H1 (cell line): ENCODE measurements at places on chromosomes 3 and 15. TPM values are rescaled to one million over a fixed set of nuclear protein-coding genes. Genes with fewer than 3 reads are reported as not detected.
A peak's percentile ranks its signal among the peaks of the same experiment; 100 is the strongest.

GRCh38 chr15:68279779-68280753, 2.5 kb downstream of the FEM1B start:
- H3K4me3 ChIP-seq, result peak overlapping the region; percentile 36; the same call in 1 of the 2 replicates
- H3K4me1 ChIP-seq, result peaks cover 13% of the 10 kb centered on the region; the same call in 1 of the 2 replicates
- DNase-seq, result no peak

GRCh38 chr15:53295574-53295973, 463.9 kb downstream of the WDR72 start:
- no peaks in the 10 kb centered on the region for H3K4me1 ChIP-seq
- H3K27me3 ChIP-seq, result no peaks in the 10 kb centered on the region
- H3K27ac ChIP-seq, result no peak overlapping the region
- DNase-seq, result no peak
- no peaks in the 10 kb centered on the region; the same call in 1 of the 2 replicates for H3K36me3 ChIP-seq

The DGKG gene
- 0.13 and 0.48 TPM in 2 replicates for polyA plus RNA-seq

DNA sequence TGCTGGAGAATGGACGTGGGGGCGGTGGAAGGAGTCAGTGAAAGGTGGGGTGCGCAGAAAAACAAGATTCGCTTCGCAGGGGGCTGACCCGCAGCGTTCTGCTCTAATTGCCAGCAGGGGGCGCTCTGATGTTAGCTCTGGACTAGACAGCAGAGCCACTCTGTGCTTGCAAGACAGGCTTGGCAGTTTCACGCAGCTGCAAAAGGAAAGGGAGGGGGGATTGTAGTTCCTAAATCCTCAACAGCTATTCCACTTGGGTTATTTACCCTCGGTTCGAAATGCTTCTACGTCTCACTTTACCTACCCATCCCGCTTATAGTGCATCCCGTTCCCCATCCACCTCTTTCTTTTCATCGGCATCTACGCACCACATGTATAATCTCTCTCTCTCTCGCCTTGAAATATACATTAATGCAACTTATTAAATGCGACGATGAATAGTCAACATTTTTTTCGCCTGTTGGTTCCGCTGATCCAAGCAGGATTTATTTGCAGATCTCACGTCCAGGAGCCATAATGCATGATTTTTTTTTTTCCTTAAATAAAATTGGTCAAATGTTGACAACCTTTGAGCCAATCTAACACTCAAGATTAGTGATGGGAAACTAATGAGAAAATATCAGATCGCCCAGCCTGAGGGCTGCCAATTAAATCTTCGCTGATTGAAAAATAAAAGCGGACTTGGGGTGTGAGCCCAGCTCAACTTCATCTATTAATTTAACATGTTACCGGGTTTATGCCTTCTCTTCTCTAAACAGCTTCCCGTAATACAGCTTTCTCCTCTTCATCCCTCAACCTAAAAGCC, 216.4 kb downstream of the MEIS2 start:
- H3K4me1 ChIP-seq, result peaks cover 26% of the 10 kb centered on the region
- DNase-seq, result no peak
- H3K27ac ChIP-seq, result no peak overlapping the region
- no peaks in the 10 kb centered on the region for H3K36me3 ChIP-seq
- H3K4me3 ChIP-seq, result peak overlapping the region; percentile 45
- peaks cover 100% of the 10 kb centered on the region for H3K27me3 ChIP-seq

The NEO1 gene
- 36.0 and 36.1 TPM in 2 replicates for polyA plus RNA-seq

DNA sequence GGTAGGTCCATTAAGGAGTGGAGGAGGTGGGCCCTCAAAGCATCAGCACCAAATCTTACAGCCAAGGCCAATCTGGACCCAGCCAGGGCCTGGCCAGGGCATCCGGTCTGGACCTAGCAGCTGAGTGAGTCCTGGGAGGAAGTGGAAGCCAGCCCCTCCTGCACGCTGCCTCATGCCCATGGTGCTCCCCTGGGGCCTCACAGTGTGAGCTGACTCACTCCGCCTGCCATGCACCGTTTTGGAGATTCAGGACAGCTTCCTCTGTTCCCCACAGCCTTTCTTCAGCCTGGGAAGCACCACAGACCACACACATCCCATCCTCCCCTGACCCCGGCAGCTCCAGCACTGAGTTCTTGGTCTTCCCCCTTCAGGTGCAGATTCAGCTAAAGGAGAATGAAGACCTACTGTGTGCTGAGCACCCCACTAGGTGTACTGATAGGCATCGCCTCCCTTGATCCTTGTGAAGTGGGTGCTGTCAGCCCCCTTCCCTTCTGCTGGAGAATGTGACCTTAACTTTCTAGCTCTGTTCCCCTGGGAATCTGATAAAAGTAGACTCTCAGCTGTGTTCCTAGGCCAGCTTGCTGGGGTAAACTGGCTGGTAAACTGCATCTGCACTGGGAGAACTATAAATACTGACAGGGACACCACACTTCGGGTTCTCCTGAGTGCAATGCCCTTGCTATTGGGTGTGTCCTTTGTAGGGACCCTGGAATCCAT, 36.8 kb upstream of the SEC13 start:
- H3K27ac ChIP-seq, result no peak overlapping the region
- no peaks in the 10 kb centered on the region for H3K36me3 ChIP-seq
- no peaks in the 10 kb centered on the region; the same call in 1 of the 2 replicates for H3K4me1 ChIP-seq
- H3K4me3 ChIP-seq, result no peak overlapping the region

- no peaks in the 10 kb centered on the region for H3K4me1 ChIP-seq
- no peak overlapping the region for H3K27ac ChIP-seq
- no peaks in the 10 kb centered on the region for H3K36me3 ChIP-seq
- DNase-seq, result no peak
- no peak overlapping the region for H3K4me3 ChIP-seq
These were observed 823.0 kb upstream of the NECTIN3 start for GRCh38 chr3:110248666-110249065.

GRCh38 chr3:169694117-169694516, 30.6 kb upstream of the MECOM start:
- no peak for DNase-seq
- no peak overlapping the region for H3K27ac ChIP-seq
- no peaks in the 10 kb centered on the region for H3K4me1 ChIP-seq
- H3K27me3 ChIP-seq, result no peaks in the 10 kb centered on the region

- H3K4me3 ChIP-seq, result no peak overlapping the region
- H3K36me3 ChIP-seq, result no peaks in the 10 kb centered on the region
These were observed 145.2 kb downstream of the TAFA4 start for GRCh38 chr3:68787106-68787626.
